Stomach (tissue), 19 donors: ENCODE measurements at places on chromosomes 7 and 10. TPM values are rescaled to one million over a fixed set of nuclear protein-coding genes. Genes with fewer than 3 reads are reported as not detected.

- DNase-seq = no peak
Measured at GRCh38 chr7:93132216-93132615, 14.4 kb upstream of the SAMD9 start.

DNA sequence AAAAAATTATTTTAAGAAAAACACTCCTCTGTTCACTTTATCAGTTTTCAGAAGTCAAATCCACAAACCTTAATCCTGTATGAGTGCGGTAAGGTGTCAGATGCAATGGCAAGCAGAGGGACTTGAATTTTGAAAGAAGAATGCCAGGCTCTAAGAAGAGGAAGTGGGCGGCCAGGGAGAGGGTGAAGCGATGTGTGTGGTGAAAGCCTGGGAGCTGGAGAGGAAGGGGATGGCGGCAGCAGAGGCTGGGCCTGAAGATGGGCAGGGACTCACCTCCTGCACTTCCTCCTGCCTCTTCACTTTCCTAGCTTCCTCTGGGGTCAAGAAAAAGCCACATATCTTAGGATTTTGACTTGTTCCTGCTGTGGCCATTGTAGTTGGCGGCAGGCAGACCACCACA lies 609.6 kb downstream of the PARD3 start:
- no peak for DNase-seq

DNA sequence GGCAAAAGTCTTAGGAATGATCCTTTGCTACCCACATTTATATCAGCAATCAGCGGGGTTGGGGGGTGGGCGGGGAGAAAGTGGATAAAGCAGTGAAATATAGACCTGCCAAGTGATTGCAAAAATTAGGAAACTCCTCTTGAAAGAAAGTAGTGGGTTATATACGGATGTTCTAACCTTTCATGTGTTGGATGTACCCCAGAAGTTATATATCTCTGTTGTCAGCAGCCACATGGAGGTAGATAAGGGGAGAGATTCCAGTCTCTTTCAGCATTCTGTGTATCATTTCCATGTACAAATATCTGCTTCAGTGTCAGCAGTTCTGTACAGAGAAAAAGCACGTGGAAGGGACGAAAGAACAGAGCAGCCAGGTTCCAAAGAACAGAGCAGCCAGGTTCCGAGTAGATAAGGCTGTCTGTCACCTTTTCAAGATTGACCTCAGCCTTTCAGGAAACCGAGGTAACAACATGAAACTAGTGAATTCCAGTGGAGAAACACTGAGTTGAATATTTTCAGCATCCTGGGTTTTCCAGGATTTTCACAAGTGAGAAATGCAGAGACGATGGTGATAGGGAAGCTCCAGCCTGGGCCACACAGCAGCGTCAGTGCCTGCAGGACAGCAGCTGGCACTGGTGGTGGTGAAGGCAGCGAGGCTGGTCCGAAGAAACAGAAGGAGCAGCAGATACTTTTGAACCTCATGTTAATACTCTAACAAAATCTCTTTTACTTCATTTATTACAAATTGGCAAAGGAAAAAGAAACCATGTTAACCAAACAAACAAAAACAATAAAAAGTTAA lies 212.3 kb downstream of the C7orf25 start:
- DNase-seq = no peak

The SSC4D gene
- polyA plus RNA-seq = 0.80 TPM

The ANKRD1 gene
- polyA plus RNA-seq = 1.7 TPM
